HuH-7 (cell line): ENCODE measurements at places on chromosomes 11 and 22.
A peak's percentile ranks its signal among the peaks of the same experiment; 100 is the strongest.

DNA sequence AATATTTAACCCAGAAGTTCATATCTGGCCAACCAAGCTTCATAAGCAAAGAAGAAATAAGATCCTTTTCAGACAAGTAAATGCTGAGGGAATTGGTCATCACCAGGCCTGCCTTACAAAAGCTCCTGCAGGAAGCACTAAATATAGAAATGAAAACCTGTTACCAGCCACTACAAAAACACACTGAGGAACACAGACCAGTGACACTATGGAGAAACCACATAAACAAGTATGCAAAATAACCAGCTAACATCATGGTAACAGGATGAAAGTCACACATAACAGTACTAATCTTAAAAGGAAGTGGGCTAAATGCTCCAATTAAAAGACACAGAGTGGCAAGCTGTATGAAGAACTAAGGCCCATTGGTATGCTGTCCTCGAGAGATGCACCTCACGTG lies 311.4 kb downstream of the DYNC2H1 start:
- no peak for DNase-seq

- DNase-seq, result no peak
These were observed 16.6 kb upstream of the EFCAB6 start for GRCh38 chr22:43828725-43828997.

- DNase-seq, result no peak
These were observed 25.8 kb upstream of the PPARA start for GRCh38 chr22:46124383-46125144.

DNA sequence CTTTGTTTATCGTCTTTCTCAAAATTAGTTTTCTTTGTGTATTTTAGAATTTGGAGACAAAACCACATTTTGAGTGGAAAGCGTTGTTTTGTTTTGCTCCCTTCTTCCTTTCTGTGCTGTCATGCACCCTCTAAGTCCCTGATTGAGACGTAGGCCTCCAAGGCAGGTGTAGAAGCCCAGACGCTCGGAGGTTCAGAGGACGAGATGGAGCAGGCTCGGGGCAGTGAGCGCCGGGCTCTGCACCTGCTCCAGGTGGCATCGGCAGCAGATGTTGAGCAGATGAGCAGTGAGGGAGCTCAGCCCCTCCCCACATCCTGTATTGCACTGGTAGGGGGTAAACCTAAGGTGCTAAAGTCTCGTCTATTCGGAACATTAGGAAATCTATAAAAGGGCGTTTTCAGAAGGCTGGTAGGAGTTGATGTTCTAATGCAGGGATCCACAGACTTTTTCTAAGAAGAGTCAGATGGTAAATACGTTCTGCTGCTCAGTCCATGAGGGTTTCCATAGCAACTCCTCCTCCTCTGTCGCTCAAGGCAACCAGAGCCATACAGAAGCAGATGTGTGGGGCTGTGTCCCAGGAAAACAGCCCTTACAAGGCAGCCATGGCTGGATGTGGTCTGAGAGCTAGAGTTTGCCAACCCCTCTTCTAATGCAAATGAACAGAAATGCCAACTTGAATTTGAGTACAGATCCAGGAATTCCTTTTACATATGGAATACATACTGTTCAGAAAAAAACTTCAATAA lies 724.2 kb downstream of the BRD1 start:
- DNase-seq, result no peak

DNA sequence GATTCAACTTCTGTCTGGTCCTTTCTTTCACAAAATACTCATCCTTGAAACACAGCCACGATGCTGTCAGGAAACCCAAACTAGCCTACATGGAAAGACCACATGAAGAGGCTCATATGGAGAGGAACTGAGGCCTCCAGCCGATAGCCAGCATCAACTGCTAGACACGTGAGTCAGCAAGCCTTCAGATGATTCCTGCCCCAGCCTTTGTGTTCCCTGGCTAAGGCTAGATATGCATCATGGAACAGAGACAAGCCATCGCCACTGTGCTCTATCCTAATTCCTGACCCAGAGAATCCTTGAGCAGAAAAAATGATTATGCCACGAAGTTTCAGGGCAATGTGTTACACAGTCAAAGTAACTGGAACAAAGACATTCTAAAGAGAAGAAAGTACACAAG lies 75.5 kb downstream of the ENTHD1 start:
- no peak for DNase-seq

DNA sequence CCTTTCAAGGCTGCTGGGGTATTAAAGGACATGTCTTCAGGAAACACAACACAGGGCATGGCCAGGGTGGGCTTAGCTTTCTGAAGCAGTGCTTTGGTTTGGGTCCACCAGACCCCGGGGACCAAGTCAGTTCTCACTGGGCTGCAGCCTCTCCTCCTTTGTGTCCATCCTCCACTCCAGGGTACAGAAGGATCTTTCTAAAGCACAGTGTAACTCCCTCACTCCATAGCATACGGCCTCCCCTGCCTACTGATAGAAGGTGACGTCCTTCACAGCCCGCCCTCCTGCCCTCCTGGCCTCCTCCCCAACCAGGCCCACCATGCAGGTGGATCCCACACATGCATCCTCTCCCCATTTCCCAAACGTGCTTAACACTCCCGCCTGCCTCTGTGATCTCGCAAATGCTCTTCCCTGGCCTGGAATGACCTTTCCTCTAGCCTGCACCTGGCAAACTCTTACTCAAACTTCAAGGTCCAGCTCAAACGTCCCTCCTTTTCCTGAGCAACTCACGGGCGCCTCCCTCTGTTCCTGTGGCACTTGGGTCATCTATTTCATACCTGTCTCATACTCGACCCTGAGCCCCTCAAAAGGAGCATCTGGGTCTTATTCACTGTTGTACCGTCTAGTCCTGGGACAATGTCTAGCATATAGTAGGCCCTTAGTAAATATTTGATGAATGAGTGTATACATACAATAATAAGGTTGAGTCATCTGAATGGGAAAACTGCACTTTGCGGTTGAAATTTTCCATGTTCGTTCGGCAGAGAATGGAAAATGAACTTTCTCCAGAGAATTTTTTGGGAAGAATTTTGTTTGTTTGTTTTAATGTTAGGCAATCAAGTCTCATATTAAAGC lies 187.7 kb downstream of the EFCAB6 start:
- DNase-seq, result no peak

- DNase-seq, result no peak
These were observed 521.9 kb downstream of the TBC1D22A start for GRCh38 chr22:47284360-47284759.

GRCh38 chr11:43419460-43419859 lies 60.7 kb downstream of the TTC17 start:
- peak; percentile 15 for DNase-seq

GRCh38 chr11:2892967-2893528 lies 7.5 kb upstream of the CDKN1C start:
- DNase-seq, result peak; percentile 64

DNA sequence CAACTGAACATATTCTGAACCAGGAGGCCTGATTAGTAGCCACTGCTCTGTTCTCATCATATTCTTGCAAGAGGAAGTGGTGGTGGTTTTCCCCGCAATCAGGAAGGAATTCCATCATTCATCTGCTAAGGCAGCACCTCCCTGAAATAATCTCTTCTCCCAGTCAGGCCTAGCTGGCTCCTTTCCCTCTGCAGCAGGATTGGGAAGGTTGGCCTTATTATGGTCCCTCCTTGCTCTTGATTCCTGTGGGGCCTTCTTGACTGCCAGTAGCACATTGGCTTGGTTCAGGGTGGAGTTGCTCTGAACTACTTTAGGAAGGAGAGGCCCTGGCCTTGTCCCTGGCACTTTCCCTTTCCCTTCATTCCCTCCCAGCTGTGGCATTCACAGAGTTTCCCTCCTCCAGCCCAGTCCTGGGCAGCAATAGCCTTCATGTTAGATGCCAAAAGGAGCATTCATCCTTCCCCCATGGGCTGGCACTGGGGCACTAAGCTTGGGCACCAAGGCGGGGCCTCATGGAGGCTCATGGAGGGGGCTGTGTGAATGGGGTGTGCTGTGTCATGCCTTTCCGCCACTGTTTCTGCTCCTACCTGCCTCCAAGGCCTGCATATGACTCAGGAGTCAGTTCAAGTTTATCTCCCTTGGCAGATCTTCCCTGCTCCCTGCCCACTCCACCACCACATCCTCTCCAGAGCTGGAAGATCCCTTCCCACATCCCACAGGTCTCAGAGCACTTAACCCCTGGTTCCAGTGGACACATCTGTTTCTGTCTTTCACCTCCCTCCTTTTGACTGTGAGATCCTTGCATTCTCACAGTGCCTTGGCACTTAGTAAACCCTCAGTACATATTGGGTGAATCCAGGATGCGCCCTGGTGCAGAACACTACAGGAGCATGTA lies 27.6 kb upstream of the CD44 start:
- no peak for DNase-seq

GRCh38 chr11:44634401-44635281 lies 69.2 kb downstream of the CD82 start:
- DNase-seq, result no peak

DNA sequence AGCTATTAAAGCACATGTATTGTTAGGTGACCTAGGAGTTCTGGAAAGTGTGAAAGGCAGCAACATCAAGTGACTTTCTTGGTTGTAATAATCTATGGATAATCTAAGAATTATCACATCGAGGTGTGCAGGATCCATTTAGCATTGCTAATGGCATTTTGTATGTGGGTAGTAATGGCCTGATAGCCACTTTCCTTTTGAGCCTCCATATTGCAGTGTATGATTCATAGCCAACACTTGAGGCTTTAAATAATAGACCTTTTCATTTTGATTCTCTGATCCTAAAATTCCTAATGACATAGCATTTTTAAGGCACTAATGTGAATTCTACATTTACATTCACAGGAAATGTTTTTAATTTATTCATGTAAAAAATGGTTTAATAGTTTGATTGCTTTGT lies 759.4 kb downstream of the NELL1 start:
- DNase-seq, result no peak

GRCh38 chr11:120279502-120279901 lies 39.6 kb downstream of the POU2F3 start:
- no peak for DNase-seq

DNA sequence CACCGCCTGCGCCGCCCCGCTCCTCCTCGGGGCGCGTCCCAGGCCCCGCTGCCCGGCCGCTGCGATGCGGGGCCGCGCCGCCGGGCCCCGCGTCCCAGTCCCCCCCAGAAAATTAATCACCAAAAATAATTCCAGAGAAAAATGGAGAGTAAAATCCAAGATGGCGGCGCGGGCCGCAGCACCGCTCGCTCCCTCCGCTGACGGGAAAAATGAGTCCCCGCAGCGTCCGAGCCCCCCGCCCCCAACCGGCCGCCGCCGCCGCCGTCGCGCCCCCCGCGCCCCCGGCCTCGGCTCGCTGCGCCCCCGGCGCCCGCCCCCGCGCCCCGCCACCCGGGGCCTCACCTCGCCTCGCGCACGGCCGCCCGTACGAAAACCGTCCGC lies at the start of gene KMT5B:
Gene KMT5B, minus strand, starts transcription at position 162 of the 381 bp plus-strand sequence. CDS start 23,220 bp downstream, outside the sequence.
- DNase-seq, result peak; percentile 87

DNA sequence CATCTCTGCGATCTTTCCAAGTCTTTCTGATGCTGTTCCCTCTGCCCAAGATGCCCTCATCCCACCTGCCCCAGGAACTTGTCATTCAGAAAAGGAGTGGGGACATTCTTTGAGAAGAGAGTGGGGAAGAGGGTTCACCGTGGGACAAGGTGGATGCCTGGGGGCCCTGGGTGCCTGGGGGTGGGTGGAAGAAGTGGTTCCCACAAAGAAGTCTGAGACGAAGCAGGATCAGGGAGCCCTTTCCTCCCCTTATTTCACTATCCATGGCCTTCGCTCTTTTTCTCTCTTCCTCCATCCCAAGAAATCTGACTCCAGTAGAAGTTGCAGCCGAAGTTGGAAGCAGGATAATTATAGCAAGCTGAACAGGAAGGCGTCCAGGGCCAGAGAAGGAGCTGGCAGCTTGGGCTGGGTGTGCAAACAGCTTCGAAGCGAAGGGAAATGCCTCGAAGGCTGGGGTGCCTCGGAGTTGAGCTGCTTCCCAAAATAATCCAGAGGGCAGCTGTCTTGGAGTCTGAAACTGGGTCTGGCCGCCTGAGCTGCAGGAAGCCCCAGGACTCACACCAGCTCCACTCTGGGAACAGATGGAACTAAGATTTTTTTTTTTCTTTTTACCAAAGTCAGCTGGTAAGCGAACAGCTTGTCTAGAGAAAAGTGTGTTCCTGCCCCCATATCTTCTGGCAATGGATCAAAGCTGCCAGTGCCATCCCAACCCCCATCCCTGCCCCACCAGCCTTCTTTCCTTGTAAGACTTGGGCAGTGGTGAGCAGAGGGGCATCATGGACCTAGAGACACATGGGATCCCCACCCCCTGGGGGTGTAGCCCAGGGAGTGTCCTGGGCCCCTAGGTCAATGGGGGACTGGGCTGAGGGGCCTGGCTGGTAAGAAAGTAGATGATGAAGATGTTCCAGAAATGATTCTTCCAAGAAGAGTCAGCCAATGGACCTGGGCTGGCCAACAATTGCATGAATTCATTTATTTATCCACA lies 31.5 kb downstream of the PARVG start:
- DNase-seq, result no peak

- no peak for DNase-seq
These were observed 59.4 kb upstream of the SYT13 start for GRCh38 chr11:45345491-45345890.

DNA sequence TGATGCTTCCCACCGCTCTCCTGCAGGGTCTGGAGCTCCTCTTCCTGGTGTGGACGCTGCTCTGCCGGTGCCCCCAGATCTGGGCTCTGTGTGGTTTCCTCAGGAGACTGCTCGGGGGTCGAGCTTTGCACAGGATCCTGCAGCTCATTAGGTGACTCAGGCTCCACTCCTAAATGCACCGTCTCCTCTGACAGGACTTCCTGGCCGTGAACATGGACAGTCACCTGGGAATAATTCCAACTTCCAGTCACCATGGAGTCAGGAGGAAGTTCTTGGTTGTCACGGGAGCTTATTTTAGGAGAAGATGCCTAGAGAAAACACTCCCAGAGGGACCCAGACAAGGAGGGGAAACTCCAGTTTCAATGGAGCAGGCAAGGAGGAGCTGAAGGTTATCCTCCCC lies 11.9 kb downstream of the ZNF202 start:
- no peak for DNase-seq

GRCh38 chr11:116033931-116034553 lies 529.8 kb upstream of the CADM1 start:
- no peak for DNase-seq

DNA sequence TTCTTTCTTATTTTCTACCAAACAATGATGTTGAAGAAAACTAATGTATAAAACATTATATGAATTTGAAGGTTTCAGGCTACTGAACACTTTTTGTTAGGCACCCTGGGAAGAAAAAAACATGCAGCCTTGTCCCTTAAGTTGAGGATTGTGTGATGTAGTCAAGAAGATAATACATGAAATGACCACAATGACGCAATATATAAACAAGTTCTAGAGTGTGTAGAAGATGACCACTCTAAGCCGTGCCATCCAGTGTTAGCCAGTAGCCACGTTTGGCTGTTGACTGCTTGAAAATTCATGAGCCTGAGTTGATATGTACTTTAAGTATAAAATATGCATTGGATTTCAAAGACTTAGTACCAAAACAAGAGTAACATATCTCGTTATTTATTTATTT lies 16.2 kb downstream of the SWAP70 start:
- DNase-seq, result no peak

DNA sequence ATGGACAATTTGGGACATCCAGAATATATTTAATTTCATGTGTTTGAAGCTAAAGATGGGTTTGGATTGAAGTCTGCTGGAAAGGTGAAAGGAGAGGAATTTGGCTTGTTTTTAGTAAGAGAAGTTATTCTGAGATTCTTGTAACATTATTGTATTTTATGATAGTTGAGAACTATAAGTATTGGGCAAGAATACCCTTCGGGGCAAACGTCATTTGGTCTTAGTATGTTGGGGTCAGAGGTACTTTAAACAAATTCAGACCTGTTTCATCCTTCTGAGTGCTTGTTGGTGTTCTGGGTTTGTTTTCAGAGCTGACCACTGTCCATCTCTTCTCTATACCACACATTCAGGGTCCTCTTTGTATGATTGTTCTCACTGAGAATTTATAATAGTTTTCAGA lies 19.5 kb downstream of the PANX1 start:
- DNase-seq, result no peak

- no peak for DNase-seq
These were observed 6.6 kb upstream of the SSTR3 start for GRCh38 chr22:37218771-37219411.
